ENCODE measurements at places on chromosomes 5 and 9. TPM values are rescaled to one million over a fixed set of nuclear protein-coding genes. Genes with fewer than 3 reads are reported as not detected.

The IL4 gene
- not detected for polyA plus RNA-seq

The MYO10 gene
- 99.8 TPM for polyA plus RNA-seq

The PCDHGA9 gene
- 1.9 TPM for polyA plus RNA-seq

The ARID3C gene
- polyA plus RNA-seq = not detected

The PTPN3 gene
- polyA plus RNA-seq = 0.67 TPM

The BHMT2 gene
- not detected for polyA plus RNA-seq

The TMEM171 gene
- 3.5 TPM for polyA plus RNA-seq

The TNIP1 gene
- polyA plus RNA-seq = 1.4 TPM

The COL15A1 gene
- polyA plus RNA-seq = not detected

The SEC24A gene
- polyA plus RNA-seq = 6.6 TPM

The MARCHF3 gene
- polyA plus RNA-seq = 17.2 TPM

All from Purkinje cell (primary cell).